ENCODE measurements at places on chromosomes 16 and 17.

DNA sequence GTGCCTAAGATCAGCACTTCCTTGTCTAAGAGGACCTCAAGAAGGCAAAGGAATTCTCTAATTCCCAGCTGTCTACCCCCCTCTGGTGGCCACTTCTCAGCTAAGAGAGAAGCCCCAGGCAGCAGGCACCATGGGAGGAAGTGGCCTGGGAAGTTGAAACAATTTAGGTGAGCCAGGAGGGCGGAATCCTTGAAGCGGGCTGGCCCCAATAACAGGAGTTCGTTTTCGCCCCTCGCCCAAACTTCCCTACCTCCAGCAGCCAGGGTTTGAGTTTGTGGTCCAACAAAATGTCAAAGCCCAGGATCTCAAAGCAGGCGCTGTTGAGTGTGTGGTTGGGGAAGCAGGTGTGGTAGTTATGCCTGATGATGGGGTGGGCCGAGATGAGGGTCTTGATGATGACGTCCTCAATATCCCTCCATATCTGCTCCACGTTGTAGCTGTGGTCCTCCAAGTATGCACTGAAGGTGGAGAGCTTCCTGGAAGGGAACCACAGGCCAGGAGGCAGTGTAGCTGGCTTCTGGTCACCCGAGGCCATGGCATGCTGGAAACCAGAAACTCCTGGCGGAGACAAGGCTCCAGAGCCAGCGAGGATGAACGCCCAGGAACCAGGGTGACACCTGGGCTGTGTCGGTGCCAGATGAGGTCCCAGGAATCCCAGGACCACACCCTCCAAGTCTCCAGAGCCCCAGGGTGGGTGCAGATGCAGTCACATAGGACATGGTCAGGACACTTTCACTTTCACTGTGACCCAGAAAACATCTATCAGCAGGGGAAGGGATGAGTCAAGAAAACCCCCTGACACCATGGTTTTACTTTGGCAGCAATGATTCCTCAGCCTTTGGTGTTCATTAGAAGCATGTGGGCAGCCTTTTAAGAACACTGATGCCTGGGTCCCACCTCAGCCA is 25.6 kb downstream of the TTLL6 start:
- DNase-seq = peak; percentile 74

- DNase-seq = no peak
Measured at GRCh38 chr17:82299452-82299851, 18.0 kb downstream of the CD7 start.

DNA sequence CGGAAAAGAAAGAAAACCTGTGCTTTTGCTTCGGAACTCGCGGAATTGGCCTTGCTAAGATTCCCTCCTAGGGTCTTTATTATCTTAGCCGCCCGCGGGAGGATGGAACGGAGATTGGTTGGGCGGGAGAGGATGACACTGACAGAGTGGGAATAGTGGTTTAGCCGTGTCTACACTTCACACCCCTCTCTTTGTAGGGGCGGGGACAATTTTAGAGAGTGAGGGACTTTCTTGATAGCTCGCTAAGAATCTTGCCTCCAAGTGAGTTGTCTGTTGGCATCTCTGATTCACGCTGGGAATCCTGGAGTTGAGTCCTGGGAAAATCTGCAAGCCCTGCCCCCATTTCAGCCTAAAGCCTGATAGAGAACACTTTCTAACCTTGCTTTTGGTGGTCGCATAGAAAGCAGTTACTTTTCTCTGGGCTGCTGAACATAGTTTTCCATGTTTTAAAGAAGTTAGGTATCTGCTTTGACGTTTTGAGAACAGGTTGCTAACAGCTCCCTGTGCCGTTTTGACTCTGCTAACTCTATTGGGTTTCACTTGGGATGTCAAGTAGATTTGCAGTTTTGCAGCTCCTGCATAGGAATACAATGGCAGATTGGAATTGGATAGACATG is 697 bp downstream of the NOL11 start:
- peak; percentile 81 for DNase-seq

GRCh38 chr16:86566966-86567700 is 504 bp downstream of the FOXC2 start:
- DNase-seq = no peak

- DNase-seq = no peak
Measured at GRCh38 chr16:86640265-86640843, 62.0 kb downstream of the FOXL1 start.

GRCh38 chr16:85422632-85423550 is 190.2 kb upstream of the GSE1 start:
- DNase-seq = no peak

DNA sequence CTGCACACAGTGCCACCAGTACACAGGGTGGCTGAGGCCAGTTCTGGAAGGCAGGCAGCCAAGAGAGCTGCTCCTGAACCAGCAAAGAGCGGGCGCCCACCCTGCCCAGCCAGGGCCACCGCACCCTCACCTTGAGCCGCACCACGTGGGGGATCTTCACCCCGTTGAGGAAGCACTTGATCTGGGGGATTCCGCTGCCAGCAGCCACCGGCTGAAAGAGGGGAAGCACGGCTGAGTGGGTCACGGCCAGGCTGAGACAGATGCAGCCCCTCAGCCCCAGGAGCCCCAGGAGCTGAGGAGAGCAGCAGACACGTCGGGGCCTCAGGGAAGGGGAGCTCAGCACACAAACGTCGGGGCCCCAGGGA is 14.6 kb upstream of the CCDC154 start:
- DNase-seq = no peak

DNA sequence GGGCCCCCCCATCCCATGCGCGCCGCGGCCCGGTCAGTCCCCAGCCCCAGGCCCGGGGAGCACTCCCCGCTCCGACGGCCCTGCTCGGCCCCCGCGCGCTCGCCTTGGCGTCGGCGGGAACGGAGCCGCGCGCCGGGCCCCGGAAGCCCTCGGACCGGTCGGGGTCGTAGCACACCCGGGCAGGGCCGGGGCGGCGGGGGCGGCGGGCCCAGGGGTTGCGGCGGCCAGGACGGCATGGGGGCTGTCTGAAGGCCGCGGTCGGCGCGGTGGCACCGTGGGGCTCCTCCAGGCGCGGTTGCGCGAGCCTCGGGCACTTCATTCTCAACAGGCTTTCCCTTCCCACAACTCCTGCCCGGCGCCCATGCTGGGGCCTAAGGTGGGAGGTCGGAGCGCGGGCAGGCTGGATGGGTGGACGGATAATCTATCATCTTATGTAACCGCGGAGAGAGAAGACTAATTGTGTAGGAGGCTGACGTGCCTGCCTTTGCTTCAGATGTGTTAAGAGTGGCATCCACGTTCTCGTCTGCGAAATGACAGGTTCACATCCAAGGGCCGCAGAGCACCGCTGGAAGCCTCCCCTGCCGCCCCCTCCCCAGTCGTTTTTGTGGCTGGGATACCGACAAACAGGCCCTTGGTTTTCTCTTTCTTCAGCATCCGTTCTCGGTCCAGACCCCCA is 708 bp downstream of the BAIAP2 start:
- DNase-seq = peak; percentile 42

DNA sequence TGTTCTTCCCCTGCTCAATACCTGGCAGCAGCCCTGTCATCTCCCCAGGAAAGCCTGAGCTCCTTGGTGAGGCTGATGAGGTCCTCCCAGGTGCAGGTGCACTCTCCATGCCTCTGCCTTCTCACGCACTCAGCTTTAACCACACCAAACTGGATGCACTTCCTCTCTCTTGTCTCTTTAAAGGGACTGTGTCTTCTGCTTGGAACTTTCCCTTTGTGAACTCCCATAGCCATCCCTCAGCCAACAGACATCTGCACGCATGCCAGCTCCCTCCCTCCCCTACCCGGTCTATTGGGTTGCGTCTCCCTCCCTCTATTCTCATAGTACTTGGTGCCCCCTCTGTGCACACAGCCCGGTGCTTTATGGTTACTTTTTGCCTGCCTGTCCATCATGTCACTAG is 231.2 kb downstream of the MSI2 start:
- DNase-seq = no peak

DNA sequence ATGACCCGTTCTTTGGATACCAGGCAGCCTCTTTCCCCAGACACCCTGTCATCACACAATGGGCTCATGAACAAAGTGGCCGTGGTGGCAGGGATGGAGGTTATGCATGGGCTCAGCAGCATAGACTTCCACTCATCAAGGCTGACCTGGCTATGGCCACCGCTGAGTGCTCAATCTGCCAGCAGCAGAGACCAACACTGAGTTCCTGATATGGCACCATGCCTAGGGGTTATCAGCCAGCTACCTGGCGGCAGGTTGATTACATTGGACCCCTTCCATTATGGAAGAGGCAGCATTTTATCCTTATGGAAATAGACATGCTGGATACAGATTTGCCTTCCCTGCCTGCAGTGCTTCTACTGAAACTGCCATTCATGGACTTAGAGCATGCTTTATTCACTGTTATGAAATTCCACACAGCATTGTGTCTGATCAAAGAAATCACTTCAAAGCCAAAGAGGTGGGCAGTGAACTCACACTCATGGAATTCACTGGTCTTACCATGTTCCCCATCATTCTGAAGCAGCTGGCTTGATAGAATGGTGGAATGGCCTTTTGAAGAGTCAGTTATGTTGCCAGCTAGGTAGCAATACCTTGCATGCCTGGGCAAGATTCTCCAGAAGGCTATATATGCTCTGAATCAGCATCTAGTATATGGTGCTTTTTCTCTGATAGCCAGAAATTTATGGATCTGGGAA is 160.6 kb downstream of the PRKCB start:
- no peak for DNase-seq

DNA sequence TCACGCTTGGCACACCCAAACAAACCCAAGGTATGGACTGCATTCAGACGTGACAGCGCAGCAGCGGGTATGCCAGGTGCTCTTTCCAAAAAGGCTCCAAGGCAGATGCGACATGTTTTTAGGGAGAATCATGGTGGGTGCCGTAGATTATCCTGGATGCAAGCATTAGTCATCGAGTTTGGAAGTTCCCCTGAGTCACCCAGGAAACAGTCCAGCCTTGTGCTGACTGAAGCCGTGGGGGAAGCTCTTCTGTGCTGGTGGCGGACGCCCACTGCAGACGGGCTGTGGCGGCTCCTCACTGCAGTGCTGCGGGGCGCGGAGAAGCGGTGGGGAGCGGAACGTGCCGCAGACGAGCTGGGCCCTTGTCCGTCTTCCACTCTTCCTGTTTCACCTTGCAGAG is 13.9 kb downstream of the JPT2 start:
- DNase-seq = no peak

- no peak for DNase-seq
Measured at GRCh38 chr16:22693638-22694340, 120.2 kb upstream of the HS3ST2 start.

- DNase-seq = no peak
Measured at GRCh38 chr17:4381690-4382671, 15.5 kb upstream of the UBE2G1 start.

GRCh38 chr17:1142561-1142971 is 37.2 kb downstream of the ABR start:
- no peak for DNase-seq

GRCh38 chr16:56460101-56460500 is 8.7 kb downstream of the OGFOD1 start:
- DNase-seq = no peak

- no peak for DNase-seq
Measured at GRCh38 chr17:70871180-70871818, 702.0 kb downstream of the KCNJ2 start.

- no peak for DNase-seq
Measured at GRCh38 chr16:49664221-49665215, 191.4 kb downstream of the ZNF423 start.

DNA sequence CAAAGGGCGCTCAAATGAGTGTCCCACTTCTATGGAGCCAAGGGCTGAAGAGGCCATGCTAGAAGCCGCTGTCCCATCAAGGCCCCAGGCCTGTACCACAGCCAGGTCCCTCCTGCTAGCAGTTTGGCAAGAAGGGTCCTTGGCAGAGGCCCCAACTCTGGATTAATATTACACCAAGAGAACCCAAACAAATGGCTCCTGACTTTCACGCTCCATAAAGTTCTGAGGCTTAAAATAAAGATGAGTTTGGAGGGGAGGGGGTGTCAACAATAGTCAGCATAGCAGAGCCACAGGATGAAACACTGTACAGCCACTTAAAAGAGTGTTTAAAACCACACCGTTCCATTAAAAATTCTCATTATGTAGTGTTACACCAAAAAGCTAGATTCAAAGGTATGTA is 30.5 kb downstream of the CUEDC1 start:
- DNase-seq = no peak

- DNase-seq = no peak
Measured at GRCh38 chr17:68319410-68320162, 28.3 kb downstream of the ARSG start.

DNA sequence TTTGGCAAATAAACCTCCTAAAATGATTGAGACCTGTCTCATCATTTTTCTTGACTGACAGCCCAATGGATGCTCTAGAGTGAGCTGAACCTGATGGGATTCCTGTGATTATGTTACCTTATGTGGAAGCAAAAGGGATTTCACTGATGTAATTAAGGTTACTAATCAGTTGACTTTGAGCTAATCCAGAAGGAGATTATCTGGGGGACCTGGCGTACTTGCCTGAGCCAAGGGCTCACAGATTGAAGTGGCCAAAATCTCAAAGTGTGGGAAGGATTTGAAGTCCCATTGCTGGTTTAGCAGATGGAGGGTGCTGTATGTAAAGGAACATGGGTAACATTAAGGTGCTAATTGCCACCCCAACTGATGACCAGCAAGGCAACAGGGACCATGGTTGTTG is 214.0 kb downstream of the CPPED1 start:
- DNase-seq = no peak

- DNase-seq = no peak
Measured at GRCh38 chr16:59170099-59170712, 436.1 kb upstream of the GOT2 start.

DNA sequence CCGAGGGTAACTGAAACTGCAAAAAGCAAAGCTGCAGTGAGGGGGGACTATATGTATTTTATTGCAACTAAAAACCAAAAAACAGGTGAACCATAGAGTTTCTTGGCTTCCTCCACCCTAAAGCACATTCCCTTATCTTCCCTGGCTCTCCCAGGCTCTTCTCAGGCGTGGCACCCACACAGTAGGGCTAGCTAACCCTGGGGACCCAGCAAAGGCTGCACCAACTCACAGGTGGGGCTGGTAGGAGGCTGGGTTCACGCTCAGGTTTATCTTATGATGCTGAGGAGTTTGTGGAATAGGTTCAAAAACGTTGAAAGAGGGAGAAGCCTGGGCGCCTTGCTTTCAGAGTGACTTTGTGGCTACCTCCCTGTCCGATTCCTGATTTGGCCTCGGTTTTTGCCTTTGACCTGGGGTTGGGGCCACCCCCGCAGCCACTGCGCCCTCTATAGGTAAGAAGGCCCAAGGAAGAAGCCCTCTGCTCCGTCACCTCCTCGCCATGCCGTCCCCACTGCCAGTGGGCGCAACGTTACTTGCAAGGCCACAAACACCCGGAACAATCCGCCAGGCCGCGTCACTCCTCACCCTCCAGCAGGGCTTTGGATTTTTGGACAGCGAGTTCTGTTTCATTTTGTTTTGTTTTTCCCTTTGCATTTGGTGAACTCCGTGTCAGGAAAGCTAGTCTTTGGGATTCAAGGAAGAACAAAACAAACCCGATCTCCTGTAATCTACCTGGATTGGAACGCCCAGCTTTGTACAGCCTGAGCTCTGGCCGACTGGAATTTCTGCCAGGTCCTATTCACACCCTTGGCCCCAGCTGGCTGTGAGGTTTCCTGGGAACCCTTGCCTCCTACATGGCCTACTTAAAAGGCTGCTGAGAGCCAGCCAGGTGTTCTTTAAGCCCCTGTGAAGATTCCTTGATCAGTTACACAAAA is 60.8 kb downstream of the TBC1D16 start:
- peak; percentile 35 for DNase-seq

GRCh38 chr16:58389724-58390123 is 2.5 kb upstream of the GINS3 start:
- peak; percentile 9 for DNase-seq

Measured in hematopoietic multipotent progenitor cell treated with erythropoietin and hydrocortisone succinate and interleukin-3 and kit ligand, for 6 days (in vitro differentiated cells).